CD4-positive, CD25-positive, alpha-beta regulatory T cell (primary cell): ENCODE measurements at places on chromosomes 5 and 9.

DNA sequence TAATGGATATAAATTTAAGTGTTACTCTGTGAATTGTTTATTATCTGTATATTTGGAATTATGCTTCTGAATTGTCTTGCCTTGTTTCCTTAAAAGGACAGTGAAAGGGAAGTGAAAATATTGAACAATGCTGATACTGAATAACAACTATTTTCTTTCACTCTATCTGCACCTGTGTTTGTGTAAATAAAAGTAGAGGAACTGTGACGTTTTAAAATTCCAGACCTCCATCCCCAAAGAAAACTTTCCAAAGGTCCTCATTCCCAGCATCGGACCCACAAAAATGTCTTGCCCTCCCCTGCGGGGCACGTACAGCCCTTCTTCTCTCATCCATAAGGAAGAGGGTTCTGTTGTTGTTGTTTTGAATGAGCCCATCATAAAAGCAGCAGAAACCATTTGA is 100.0 kb downstream of the NLN start:
- no peak for DNase-seq

DNA sequence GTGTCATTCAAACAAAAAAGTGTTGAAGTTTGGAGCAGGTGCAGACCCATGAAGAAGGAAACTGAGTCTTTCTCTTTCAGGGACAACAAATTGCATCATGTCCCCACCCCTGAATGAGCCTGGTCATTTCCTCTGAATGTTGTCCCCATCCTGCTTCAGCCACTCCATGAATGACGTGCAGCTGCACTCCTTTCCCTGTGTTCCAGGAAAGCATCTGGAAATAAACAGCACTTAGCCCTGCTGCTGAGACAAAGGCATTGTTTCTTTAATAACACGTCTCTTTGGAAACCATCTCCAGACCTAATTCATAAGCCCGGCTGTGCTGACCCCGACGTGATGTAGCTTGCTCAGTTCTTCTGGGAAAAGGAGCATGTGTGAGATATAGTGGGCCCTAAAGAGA is 682.3 kb downstream of the BRINP1 start:
- DNase-seq: no peak

GRCh38 chr5:151142933-151143332 is 14.6 kb downstream of the ANXA6 start:
- no peak for DNase-seq

- DNase-seq: no peak
Observed at GRCh38 chr9:110729641-110730040, 61.0 kb downstream of the MUSK start.

DNA sequence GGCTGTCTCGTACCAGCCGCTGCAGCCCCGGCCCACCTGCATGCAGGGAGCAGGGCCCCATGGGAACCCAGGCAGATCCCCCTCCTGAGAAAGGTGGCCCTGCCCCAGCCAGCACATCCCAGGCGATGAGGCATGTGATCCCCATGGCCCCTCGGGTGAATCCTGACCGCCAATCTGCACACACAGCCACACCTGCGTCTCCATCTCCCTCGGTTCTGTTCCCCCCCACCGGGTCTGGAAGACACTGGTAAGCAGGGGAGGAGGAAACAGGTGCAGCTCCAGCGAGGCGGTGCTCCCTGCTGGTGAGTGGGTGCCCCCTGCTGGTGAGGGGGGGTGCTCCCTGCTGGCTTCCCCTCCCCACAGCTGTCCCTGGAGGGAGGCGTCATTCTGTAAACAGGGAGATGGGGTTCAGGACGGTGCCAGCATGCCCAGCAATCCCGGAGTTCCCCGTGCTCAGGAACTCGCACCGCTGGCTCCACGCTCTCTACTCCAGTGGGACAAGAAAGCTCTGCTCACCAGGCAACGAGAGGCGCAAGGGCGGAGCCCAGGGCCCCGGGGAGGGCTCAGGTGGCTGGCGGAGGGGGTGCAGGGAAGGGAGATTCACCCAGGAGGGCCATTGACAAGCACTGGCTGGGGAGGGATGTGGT is 28.4 kb upstream of the SLC12A7 start:
- peak; percentile 80 for DNase-seq
